ENCODE measurements at places on chromosomes 16 and 17.
A peak's percentile ranks its signal among the peaks of the same experiment; 100 is the strongest.

DNA sequence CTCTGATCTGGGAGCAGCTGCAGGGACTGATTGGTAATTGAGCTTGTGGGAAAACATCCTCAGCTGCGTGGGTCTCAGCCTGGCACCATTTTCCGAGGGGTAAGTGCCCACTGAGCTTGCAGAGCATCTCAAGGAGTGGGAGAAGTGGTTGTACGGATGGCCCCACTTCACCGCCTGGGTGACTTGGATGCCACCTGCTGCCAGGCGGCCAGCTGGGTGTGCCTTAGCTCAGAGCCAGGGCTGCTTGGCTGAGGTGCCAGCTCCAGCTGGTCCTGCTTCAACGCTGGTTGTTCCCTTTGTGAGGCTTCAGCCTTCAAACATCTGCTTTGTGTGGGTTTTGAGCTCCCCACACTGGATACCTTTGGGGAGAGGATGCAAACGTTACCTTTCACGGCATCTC, 482.7 kb upstream of the EEF2KMT start:
- DNase-seq, result no peak

DNA sequence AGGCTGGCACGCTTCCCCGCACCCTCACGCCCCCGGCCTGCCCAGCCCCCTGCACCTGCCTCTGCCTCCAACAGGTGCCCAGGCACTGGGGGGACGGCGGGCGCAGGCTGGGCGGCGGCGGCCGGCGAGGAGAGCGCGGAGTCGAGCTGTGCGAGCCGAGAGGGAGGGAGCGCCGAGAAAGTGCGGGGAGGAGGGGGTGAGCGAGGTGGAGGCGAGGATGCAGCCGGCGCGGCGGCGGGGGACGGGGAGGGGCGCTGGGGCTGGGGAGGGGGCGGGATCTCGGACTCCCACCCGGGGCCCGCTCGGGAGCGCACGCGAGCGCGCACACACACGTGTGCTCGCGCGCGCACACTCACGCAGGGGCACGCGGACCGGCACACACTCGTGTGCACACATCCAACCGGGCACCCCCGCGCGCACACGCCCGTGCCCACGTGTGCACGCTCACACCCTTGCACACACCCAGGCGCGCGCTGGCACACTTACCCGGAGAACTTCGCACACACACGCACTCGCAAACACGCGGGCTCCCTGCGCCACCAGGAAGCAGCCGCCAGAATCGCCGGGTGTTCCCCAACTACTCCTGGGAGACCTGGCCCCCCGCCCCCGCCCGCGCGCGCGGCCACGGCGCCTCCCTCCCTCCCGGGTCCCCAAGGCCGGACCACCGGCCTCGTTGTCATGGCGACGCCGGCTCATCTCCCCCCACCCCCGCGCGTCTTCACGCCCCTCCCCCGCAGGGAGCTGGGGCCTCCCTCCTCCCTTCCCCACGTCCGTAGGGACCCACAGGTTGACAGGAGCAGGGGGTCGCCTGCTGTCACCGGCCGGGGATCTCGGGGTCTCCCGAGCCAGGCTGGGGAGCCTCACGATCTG, at the start of gene DOC2A:
Gene DOC2A (minus strand): TSS at position 184 of the 870 bp plus-strand sequence. CDS start 805 bp downstream, outside the sequence.
- DNase-seq, result no peak

DNA sequence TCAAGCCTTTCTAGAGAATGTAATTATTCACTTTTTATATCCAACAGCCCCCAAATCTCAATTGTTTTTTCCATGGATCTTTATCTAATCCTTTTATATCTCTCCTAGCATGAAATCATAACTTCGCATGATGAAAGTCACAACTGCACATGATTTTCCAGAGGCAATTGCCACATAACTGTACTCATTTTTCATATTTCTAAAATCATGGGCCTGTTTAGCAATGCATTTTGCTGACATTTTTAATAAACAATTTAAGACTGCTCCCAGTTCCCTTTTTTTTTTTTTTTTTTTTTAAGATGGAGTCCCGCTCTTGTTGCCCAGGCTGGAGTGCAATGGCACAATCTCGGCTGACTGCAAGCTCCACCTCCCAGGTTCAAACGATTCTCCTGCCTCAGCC, 83.5 kb downstream of the VMP1 start:
- DNase-seq, result no peak

GRCh38 chr17:73667181-73667959, 23.1 kb upstream of the SDK2 start:
- no peak for DNase-seq

DNA sequence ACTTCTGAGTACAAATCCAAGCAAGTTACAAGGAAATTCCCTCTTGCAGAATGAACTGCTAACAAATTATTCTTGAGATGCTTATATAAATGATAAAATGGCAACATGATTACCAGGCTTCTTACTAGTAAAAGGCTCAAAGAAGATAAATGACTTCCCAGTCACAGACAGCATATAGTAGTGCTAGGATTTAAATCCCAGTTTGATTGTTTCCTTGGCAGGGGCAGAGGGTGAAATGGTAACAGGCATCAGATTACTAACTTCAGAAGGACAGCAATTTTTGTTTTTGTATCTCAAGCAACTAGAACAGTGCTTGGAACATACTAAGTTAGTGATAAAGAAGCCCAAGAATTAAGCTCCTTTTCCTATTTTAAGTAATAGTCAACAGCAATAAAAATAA, 102.8 kb downstream of the SSH2 start:
- DNase-seq, result no peak

GRCh38 chr17:42548070-42548837, 4.5 kb upstream of the HSD17B1 start:
- peak; percentile 87 for DNase-seq

GRCh38 chr17:19339341-19339815, 23.1 kb downstream of the B9D1 start:
- DNase-seq, result no peak

GRCh38 chr16:55811811-55812210, 21.1 kb downstream of the CES1 start:
- DNase-seq, result no peak

All from stimulated activated CD8-positive, alpha-beta memory T cell treated with anti-CD3 and anti-CD28 coated beads, Interleukin-4, amount 100 ng/mL, for 48 hours (primary cell).